ENCODE measurements at places on chromosomes 6 and 20. TPM values are rescaled to one million over a fixed set of nuclear protein-coding genes. Genes with fewer than 3 reads are reported as not detected.

SAPCD1 gene
- total RNA-seq = not detected

GSTA4 gene
- total RNA-seq = 404 TPM

CCDC167 gene
- 14.4 TPM for total RNA-seq

DNA sequence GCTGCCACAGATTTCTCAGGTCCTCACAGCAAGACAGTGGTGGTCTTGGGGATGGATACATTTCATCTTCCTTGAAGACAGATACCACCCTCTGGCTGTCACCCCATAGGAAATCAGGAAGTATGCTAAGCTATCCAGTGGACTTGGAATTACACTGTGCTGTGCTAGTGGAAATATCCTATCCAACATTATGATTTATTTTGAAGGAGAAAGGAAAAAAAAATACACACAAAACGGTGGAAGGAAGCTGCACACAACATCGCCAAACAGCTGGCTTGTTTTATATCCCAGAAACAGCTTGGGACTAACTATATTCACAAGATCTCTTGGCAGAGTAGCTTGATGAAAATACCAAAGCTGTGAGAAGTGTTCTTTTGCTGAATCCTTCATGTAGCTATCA is 257.6 kb downstream of the LAMA2 start:
- no peak for DNase-seq
- no peak overlapping the region for H3K4me3 ChIP-seq
- no peaks in the 10 kb centered on the region for H3K36me3 ChIP-seq

All from adrenal gland (tissue), 19 donors.